ENCODE measurements at places on chromosomes 6 and 20. TPM values are rescaled to one million over a fixed set of nuclear protein-coding genes. Genes with fewer than 3 reads are reported as not detected.

DNA sequence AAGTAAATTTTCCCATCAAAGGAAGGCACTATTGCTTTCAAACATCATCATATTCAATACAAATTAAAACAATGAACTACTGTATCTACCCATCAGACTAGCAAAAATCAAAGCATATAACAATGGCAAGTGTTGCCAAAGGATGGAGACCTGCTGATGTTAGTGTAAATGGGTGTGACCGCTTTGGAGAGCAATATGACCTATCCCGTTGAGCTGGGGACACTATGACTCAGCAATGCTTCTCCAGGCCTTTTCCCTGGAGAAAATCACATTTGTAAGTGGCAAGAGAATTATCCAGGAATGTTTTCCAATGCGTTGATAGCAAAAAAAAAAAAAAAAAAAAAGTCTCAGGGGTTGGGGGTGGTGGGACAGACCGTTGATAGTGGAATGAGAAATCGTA is 46.1 kb downstream of the PHACTR3 start:
- no peak for DNase-seq

- no peak for DNase-seq
Observed at GRCh38 chr6:106495014-106495413, 134.3 kb downstream of the RTN4IP1 start.

Gene PNPLA1
- total RNA-seq = 0.35 TPM

DNA sequence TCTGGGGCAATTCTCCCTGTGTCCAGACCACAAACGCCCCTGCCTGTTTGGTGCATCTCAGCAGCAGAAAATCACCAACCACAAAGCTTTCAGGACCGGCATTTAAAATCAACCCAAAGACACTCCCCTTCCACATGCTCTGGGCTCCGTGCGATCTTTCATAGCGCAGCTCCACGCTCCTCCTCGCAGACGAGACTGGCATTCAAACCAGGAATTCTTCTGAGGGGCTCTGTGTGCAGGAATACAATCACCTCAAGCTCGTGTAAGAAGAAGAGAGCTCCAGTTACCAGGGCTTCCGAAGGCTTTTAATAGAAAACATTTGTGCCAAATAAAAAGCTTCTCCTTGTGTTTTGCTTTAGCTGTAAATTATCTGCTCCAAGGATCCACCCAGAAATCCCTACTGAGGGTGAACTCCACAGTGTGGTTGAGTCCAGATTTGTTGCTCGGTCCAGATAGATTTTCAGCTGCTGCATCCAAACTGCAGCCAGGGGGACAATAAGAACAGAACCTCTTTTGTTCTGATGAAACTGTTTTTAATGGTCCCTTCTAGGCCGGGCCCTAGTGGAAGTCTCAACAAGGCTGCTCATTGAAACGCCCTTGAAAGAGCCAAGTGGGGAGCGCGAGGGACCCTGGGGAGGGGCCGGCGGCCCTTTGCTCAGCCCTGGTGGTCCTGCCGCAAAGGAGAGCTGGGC is 16.4 kb upstream of the BMP7 start:
- no peak for DNase-seq

GRCh38 chr6:109783250-109783986 is 92.3 kb downstream of the FIG4 start:
- DNase-seq = no peak

DNA sequence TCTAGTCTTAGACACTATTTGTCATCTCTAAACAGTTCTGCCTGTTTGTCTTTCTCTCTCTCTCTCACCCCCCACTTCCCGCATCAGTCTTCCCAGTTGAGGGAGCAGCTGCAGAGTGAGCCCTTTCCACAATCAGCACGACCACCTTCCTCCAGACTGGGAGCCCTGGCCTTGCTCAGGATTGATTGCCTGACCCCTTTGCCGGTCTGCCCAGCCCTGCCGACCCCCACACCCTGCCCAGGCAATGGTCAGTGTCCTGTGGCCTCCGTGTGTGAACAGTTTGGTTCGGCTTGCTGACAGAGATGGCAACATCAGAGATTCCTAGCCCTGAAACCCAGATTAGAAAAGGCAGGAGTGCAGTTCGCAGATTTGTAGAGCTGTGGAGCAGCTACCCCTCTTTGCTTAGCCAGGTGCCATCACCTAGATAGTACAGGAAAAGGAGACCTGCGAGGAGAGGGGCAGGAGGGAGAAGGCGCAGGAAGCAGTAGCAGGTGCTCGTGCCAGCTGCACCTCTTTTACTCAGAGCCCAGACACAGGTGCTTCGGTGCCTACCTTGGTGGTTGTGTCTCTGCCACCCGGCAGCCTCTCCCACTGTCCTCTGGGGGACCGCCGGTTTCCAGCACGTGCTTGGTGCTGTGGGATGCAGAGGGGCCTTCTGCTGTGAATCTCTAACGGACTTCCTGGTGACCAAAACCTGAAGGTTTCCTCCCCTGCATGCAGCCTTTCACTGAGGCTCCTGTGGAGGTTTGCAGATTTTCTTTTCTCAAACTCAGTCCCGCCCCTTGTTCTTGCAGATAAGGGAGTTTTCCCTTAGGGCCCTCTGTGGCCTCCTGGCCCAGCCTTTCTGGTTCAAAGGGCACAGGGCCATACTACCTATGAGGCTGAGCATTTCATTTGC is 92.4 kb downstream of the SCML4 start:
- DNase-seq = no peak

DNA sequence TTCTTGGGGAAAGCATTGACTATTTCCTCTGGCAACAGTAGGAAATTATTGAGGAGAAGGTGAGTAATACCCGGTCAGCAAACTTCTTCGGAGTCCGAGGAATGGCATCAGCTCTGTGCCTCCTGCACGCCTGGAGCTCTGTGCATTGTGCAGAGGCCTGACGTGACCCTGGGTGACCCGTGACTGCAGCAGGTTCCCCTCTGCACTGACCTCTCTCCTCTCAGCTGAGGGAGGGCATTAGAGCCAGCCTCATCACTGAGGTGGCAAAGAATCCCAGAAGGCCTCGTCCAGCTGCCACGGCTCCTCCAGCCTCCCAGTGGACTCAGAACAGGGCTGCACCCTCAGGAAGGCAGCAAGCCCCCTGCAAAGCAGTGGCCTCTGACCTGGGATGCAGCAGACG is 502.9 kb downstream of the CD83 start:
- DNase-seq = no peak

- DNase-seq = peak; percentile 85
Observed at GRCh38 chr6:32178547-32179440, 589 bp downstream of the RNF5 start.

DNA sequence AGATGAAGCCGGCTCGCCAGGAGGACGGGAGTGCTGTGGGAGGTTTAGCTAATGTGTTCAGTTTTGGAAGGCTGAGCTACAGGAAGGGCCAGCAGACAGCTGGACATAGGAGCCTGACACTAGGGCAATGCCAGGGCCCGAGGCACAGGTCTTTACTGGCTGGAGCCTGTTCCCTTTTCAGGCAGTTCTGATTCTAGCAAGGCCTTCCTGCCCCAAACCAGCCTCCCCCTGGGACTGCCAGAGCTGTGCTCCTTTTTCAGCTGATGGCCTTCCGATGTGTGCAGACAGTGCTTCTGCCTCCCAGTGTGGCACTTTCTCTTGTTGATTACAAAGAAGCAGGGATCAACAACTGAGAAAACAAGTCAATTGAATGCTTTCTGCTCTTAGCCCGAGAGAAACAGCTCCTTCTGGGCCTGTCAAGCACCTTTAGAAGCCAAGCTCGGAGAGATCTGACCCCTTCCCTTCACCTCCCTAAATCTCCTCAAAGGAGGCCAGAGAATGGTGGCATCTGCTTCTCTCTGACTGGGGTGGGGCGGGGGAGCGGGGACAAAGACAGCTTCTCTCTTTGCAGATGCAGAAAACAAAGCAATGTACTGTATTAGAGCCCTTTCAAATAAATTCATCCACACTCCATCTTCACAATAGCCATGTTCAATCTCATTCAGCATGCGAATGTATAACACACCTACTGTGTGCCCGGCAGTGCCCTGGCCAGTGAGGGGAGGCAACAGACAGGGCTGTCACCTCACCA is 63.2 kb downstream of the RAB44 start:
- DNase-seq = no peak

DNA sequence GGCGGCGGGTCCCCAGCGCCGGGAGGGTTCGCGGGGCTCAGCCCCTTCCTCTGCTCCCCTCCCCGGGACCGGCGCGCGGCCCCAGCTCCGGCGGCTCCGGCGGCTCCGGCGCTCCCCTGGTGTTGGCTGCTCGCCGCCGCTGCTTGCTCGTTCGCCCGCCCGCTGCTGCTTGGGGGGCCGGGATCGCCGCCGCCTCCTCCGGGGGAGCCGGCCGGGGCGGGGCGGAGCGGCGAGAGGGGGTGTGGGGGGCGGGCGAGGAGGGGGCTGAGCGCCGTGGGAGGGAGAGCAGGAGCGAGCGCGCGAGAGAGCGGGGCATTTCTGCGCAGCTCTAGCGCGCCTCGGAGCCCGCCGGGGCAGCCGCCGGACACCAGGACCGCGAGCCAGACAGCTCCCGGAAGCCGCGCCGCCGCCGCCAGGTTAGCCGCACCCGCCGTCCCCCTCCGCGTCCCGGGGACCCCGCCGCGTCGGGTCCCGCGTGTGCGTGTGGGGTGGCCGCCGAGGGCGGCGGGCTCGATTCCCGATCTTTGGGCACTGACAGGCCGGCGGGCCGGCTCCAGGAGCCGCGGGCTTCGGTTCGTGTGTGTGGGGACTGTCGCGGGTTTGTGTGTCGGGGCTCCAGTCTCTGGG is 62.0 kb upstream of the EPB41L1 start:
- peak; percentile 81 for DNase-seq

- no peak for DNase-seq
Observed at GRCh38 chr6:41358503-41358902, 23.1 kb downstream of the NCR2 start.

DNA sequence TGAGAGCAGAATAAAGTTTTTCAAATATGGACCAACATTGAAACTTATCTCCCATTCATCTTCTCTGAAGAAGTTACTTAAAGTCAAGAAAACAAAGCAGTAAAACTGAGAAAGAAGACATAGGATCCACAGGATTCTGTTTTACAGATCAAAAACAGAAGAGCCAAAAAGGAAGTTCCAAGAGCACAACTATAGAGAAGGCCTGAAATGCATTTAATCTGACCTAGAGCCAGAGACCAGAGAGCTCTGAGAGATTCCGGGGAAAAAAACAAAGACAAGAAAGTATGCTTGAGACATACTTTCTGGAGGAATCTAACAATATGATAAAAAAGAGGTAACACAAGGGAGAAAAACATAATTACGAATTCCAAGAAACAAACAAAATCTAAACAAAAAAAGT is 26.1 kb downstream of the SRPK1 start:
- no peak for DNase-seq

Gene LCA5
- total RNA-seq = 5.4 TPM

Gene OR12D2
- not detected for total RNA-seq

DNA sequence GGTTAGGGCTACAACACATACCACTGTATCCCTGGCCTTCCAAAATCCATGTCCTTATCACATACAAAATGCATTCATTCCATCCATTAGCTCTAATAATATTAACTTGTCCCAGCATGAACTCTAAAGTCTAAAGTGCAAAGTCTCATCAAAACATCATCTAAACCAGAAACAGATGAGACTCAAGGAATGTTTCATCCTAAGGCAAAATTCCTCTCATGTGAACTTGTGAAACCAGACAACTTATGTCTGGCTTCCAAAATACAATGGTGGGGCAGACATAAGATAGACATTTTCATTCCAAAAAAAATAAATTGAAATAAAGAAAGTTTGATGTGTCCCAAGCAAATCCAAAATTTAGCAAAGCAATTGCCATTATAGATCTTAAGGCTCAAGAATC is 257.4 kb downstream of the HTR1B start:
- no peak for DNase-seq

Gene DNAAF9
- 24.8 TPM for total RNA-seq

GRCh38 chr20:5833309-5833941 is 83.2 kb downstream of the SHLD1 start:
- no peak for DNase-seq

- DNase-seq = peak; percentile 83
Observed at GRCh38 chr6:27873021-27873940, 38.9 kb downstream of the OR2B2 start.

Gene TSHZ2
- 5.2 TPM for total RNA-seq

- no peak for DNase-seq
Observed at GRCh38 chr6:84409911-84410310, 182.5 kb upstream of the CEP162 start.

DNA sequence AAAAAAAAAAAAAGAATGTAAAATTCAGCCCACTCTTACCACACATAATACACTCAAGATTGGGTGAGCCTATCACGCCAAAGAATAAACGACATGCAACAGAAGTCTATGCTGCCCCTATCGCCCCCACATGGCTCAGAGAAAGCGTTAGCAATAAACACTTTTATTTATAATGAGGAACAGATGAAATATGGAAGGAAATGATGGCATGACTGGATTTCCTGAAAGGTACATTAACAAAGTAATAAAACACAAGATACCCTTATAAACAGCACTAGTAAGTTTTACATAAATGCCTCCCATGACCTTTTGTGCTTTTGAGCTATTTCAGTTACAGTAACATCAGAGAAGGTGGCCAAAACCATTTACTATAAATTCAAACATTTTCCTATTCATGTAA is 71.4 kb upstream of the SCAF8 start:
- no peak for DNase-seq

- DNase-seq = no peak
Observed at GRCh38 chr6:1686117-1687098, 76.7 kb downstream of the FOXC1 start.
